ENCODE measurements at places on chromosomes 12 and 14. TPM values are rescaled to one million over a fixed set of nuclear protein-coding genes. Genes with fewer than 3 reads are reported as not detected.

The SLC25A47 gene
- polyA plus RNA-seq = not detected

The GARIN6 gene
- polyA plus RNA-seq = not detected

The RNASE3 gene
- not detected for polyA plus RNA-seq

The GPR132 gene
- not detected for polyA plus RNA-seq

The CLEC6A gene
- polyA plus RNA-seq = not detected

The TECPR2 gene
- 6.9 TPM for polyA plus RNA-seq

The LBHD2 gene
- polyA plus RNA-seq = not detected

The GOLGA3 gene
- 18.0 TPM for polyA plus RNA-seq

The WDHD1 gene
- polyA plus RNA-seq = 3.6 TPM

The RAB3IP gene
- 5.4 TPM for polyA plus RNA-seq

The ACSM4 gene
- not detected for polyA plus RNA-seq

The GPRC5D gene
- polyA plus RNA-seq = not detected

The SPRYD3 gene
- polyA plus RNA-seq = 25.8 TPM

The AVPR1A gene
- polyA plus RNA-seq = not detected

The VWF gene
- polyA plus RNA-seq = 0.12 TPM

The ANKRD33 gene
- not detected for polyA plus RNA-seq

The DAAM1 gene
- polyA plus RNA-seq = 5.5 TPM

The ALDH2 gene
- polyA plus RNA-seq = 60.4 TPM

The PLXNC1 gene
- polyA plus RNA-seq = 0.28 TPM

The PLEK2 gene
- polyA plus RNA-seq = 0.11 TPM

GRCh38 chr12:29533815-29534489, 36.5 kb upstream of the OVCH1 start:
- no peak for DNase-seq
- H3K36me3 ChIP-seq = no peaks in the 10 kb centered on the region
- no peaks in the 10 kb centered on the region for H3K4me1 ChIP-seq
- H3K4me3 ChIP-seq = no peak overlapping the region

DNA sequence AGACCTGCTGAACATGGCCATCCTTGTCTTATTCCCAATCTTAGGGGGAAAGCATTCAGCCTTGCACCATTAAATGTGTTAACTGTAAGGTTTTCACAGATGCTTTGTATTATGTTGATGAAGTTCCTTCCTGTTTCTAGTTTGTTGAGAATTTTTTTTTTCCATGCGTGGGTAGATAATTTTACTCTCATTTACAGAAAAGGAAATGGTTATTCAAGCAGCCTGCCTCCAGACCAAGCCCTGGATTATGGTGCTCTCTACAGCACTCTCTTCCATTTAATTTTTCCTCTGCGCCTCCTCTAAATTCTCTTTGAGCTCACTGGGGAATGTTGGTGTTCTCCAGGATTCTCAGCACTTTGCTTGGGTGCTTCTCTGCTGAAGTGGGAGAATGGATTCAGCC, 179.3 kb upstream of the PZP start:
- H3K27ac ChIP-seq = no peak overlapping the region
- DNase-seq = no peak
- H3K4me1 ChIP-seq = no peaks in the 10 kb centered on the region
- no peaks in the 10 kb centered on the region for H3K27me3 ChIP-seq

DNA sequence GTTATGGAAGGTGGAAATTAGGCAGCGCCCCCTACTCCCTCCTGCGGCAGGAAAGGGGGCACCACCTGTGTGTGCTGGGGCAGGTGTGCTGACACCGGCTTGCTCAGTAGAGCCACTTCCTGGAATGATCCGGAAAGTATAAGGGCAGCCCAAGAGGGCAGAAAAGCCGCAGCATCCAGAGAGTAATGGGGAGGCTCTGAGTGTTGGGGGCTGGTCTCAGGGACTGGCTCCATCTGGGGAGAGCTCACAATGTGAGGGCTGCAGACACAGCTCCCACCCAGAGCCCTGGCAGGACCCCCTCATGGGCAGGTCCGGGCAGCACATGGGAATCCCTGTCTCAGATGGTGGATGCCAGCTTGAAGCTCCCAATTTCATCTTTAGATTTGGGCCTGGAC, 187.6 kb upstream of the C14orf180 start:
- no peak overlapping the region for H3K27ac ChIP-seq
- H3K4me1 ChIP-seq = peaks cover 14% of the 10 kb centered on the region
- H3K27me3 ChIP-seq = no peaks in the 10 kb centered on the region
- DNase-seq = no peak

- H3K4me1 ChIP-seq = peaks cover 16% of the 10 kb centered on the region
- peaks cover 18% of the 10 kb centered on the region for H3K27me3 ChIP-seq
- H3K4me3 ChIP-seq = no peak overlapping the region
- H3K36me3 ChIP-seq = no peaks in the 10 kb centered on the region
Measured at GRCh38 chr14:76814726-76815645, 2.3 kb upstream of the ANGEL1 start.

GRCh38 chr12:3534511-3534910, 43.5 kb downstream of the PRMT8 start:
- DNase-seq = no peak
- peaks cover 5% of the 10 kb centered on the region for H3K4me1 ChIP-seq
- no peak overlapping the region for H3K4me3 ChIP-seq
- H3K27me3 ChIP-seq = no peaks in the 10 kb centered on the region
- no peak overlapping the region for H3K27ac ChIP-seq

GRCh38 chr12:39618701-39619100, 902 bp downstream of the ABCD2 start:
- no peaks in the 10 kb centered on the region for H3K36me3 ChIP-seq
- no peak overlapping the region for H3K27ac ChIP-seq
- no peaks in the 10 kb centered on the region for H3K4me1 ChIP-seq
- peak overlapping the region; percentile 68 for H3K4me3 ChIP-seq
- DNase-seq = no peak
- H3K27me3 ChIP-seq = no peaks in the 10 kb centered on the region

DNA sequence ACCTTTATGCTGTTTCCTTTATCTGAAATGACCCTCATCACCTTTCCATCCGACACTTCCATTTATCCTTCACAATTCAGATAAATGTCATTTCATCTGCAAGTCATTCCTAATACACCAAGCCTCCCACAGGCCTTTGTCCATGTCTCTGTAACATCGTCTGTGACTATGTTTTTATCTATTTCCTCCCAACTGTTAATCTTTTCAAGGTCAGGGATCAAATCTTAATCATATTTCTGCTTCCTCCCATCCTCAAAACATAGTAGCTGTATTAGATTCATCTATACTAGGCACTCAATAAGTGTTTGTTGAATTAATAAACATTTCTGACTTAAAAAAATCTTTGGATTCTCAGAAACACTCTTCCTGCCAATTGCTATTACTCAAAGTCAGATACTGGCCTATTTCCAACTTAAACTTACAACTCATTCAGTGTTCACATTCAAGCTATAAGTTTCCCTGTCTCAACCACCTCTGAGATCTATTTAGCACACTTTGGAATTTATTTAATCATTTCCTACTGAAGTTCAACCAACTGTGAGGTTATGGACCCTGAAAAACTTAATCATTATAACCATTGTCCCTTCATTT, 100.2 kb upstream of the ALX1 start:
- no peak overlapping the region for H3K27ac ChIP-seq
- DNase-seq = no peak
- H3K36me3 ChIP-seq = no peaks in the 10 kb centered on the region
- no peaks in the 10 kb centered on the region for H3K4me1 ChIP-seq
- no peaks in the 10 kb centered on the region for H3K27me3 ChIP-seq
- no peak overlapping the region for H3K4me3 ChIP-seq

DNA sequence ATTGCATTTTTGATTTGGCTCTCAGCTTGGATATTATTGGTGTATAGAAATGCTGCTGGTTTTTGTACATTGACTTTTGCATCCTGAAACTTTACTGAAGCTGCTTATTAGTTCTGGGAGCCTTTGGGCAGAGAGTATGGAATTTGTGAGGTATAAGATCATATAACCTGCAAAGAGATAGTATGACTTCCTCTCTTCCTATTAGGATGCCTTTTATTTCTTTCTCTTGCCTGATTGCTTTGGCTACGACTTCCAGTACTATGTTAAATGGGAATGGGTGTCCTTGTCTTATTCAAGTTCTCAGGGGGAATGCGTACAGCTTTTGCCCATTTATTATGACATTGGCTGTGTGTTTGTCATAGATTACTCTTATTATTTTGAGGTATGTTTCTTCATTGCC, 23.5 kb downstream of the SCFD1 start:
- no peak for DNase-seq
- H3K36me3 ChIP-seq = peaks cover 78% of the 10 kb centered on the region
- no peak overlapping the region for H3K4me3 ChIP-seq
- no peaks in the 10 kb centered on the region for H3K4me1 ChIP-seq
- H3K27ac ChIP-seq = no peak overlapping the region
- H3K27me3 ChIP-seq = no peaks in the 10 kb centered on the region

- H3K27me3 ChIP-seq = peaks cover 7% of the 10 kb centered on the region
- no peak overlapping the region for H3K4me3 ChIP-seq
- H3K27ac ChIP-seq = no peak overlapping the region
- DNase-seq = no peak
- no peaks in the 10 kb centered on the region for H3K4me1 ChIP-seq
Measured at GRCh38 chr14:53399057-53399456, 245.9 kb upstream of the DDHD1 start.

- H3K36me3 ChIP-seq = no peaks in the 10 kb centered on the region
- H3K4me1 ChIP-seq = peaks cover 2% of the 10 kb centered on the region
- no peak within 1 kb of the TSS for H3K27ac ChIP-seq
- H3K27me3 ChIP-seq = peaks cover 6% of the 10 kb centered on the region
- no peak within 1 kb of the TSS for H3K4me3 ChIP-seq
Measured at GRCh38 chr12:56957229-56958052, at the start of gene RDH16. Gene RDH16 (minus strand): TSS chr12:56957608. CDS start chr12:56957462, 146 bp downstream.

DNA sequence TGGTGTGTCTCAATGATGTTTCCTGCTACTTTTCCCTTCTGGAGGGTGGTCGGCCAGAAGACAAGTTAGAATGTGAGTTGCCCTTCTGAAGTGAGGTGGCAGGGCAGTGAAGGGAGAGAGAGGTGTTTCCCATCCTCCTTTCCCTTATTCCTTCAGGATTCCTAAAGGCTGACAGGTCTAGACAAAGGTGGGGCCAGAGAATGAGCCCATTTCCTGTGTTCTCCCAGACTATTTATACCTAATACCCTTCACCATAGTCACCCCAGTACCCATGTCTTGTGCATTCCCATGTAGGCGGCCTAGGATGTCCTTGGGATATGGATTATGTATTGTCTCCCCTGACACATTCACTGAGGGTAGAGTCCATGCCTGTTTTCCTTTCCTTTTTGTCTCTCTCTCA, 7.0 kb downstream of the DGKA start:
- peaks cover 10% of the 10 kb centered on the region for H3K4me1 ChIP-seq
- no peak overlapping the region for H3K4me3 ChIP-seq
- peaks cover 20% of the 10 kb centered on the region for H3K36me3 ChIP-seq
- no peaks in the 10 kb centered on the region for H3K27me3 ChIP-seq
- no peak for DNase-seq
- H3K27ac ChIP-seq = no peak overlapping the region

DNA sequence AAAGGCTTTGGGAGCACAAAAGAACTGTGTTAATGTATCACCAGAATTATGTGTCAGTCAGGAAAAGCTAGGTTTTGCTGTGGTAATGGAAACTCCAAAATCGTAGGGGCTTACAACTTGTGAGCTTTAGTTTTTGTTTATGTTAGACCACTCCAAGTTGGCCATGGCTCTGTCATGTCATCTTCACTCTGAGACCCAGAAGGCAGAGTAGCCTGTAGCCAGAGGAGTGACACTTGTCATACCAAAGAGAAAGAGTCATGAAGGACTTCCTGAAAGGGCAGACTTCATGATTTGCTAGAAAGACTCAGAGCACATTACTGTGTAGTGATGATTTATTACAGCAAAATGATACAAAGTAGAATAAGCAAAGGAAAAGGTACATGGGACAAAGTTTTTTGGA, 133.6 kb upstream of the SSTR1 start:
- DNase-seq = no peak
- H3K36me3 ChIP-seq = no peaks in the 10 kb centered on the region
- H3K4me3 ChIP-seq = no peak overlapping the region
- no peak overlapping the region for H3K27ac ChIP-seq
- H3K4me1 ChIP-seq = no peaks in the 10 kb centered on the region
- no peaks in the 10 kb centered on the region for H3K27me3 ChIP-seq

GRCh38 chr12:32611986-32612385, 67.1 kb upstream of the DNM1L start:
- no peak for DNase-seq
- no peaks in the 10 kb centered on the region for H3K27me3 ChIP-seq
- no peaks in the 10 kb centered on the region for H3K36me3 ChIP-seq
- no peaks in the 10 kb centered on the region for H3K4me1 ChIP-seq

DNA sequence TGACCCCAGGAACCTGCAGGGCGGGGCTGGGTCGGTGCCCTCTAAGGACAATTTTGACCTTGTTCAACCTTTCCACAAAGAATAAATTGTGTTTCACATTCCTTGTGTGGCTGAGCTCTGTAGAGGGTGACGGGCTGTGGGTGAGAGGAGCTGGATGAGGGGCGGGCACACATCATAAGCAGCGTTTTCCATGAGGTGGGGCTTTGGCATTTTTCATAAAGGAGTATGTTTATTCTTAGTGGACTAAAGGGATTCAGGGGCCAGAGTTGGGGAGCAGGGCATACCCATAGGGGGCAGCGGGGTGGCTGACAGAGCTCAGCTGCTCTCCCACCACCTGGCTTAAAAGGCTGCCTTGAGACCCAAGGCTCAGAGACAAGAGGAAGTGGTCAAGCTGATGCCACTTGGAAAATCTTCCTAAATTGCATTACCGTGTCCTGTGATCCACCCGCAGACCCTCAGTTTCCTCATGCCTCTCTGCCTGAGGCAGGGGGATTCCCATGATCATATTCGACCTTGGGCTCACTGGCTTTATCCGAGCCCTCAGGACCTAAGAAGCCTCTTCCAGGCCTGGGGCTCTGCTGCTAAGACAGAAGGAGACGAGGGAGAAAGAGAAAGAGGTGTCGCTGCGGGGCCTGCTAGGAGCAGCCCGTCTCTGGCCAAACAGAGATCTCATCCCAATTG, 11.4 kb downstream of the MMP14 start:
- no peaks in the 10 kb centered on the region for H3K27me3 ChIP-seq
- DNase-seq = peak; percentile 57
- H3K27ac ChIP-seq = peak overlapping the region; percentile 53
- peaks cover 36% of the 10 kb centered on the region for H3K4me1 ChIP-seq
- H3K4me3 ChIP-seq = no peak overlapping the region

DNA sequence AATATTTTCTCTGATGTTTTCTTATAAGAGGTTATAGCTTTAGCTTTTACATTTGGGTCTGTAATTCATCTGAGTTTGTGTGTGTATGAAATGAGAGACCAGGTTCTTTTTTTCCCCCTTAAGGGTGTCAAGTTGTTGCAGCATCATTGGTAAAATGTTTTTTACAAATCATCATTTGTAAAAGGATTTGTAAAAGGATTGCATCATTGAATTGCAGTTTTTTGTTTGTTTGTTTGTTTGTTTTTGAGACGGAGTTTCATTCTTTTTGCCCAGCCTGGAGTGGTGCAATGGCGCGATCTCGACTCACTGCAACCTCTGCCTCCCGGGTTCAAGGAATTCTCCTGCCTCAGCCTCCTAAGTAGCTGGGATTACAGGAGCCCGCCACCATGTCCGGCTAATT, 31.1 kb downstream of the MAPKAPK5 start:
- DNase-seq = no peak
- peaks cover 54% of the 10 kb centered on the region for H3K36me3 ChIP-seq
- H3K4me1 ChIP-seq = no peaks in the 10 kb centered on the region
- H3K4me3 ChIP-seq = no peak overlapping the region
- H3K27ac ChIP-seq = no peak overlapping the region
